HFFc6 (cell line): ENCODE measurements at places on chromosomes 3 and 15.

- no peak for DNase-seq
- peak overlapping the region; percentile 93 for H3K27ac ChIP-seq
- H3K36me3 ChIP-seq = no peaks in the 10 kb centered on the region; the same call in 1 of the 2 replicates
- peak overlapping the region; percentile 97 for H3K4me3 ChIP-seq
- H3K27me3 ChIP-seq = no peaks in the 10 kb centered on the region; the same call in 1 of the 2 replicates
- H3K4me1 ChIP-seq = peaks cover 10% of the 10 kb centered on the region
Measured at GRCh38 chr3:9986230-9986725, 363 bp downstream of the EMC3 start.

- peaks cover 10% of the 10 kb centered on the region for H3K36me3 ChIP-seq
- no peak overlapping the region for H3K4me3 ChIP-seq
- DNase-seq = no peak
- H3K4me1 ChIP-seq = no peaks in the 10 kb centered on the region; the same call in 1 of the 2 replicates
Measured at GRCh38 chr15:40398413-40398873, 7.2 kb upstream of the IVD start.

- no peak overlapping the region for H3K27ac ChIP-seq
- peaks cover 15% of the 10 kb centered on the region; the same call in 1 of the 2 replicates for H3K27me3 ChIP-seq
- no peak overlapping the region for H3K4me3 ChIP-seq
- H3K4me1 ChIP-seq = no peaks in the 10 kb centered on the region; the same call in 1 of the 2 replicates
- H3K36me3 ChIP-seq = no peaks in the 10 kb centered on the region
Measured at GRCh38 chr3:108391917-108392593, 95.7 kb downstream of the HHLA2 start.

GRCh38 chr15:33888176-33888575 is 80.1 kb upstream of the CHRM5 start:
- H3K27ac ChIP-seq = no peak overlapping the region
- H3K4me1 ChIP-seq = no peaks in the 10 kb centered on the region
- peaks cover 5% of the 10 kb centered on the region; the same call in 1 of the 2 replicates for H3K36me3 ChIP-seq
- no peak overlapping the region for H3K4me3 ChIP-seq
- H3K27me3 ChIP-seq = no peaks in the 10 kb centered on the region

DNA sequence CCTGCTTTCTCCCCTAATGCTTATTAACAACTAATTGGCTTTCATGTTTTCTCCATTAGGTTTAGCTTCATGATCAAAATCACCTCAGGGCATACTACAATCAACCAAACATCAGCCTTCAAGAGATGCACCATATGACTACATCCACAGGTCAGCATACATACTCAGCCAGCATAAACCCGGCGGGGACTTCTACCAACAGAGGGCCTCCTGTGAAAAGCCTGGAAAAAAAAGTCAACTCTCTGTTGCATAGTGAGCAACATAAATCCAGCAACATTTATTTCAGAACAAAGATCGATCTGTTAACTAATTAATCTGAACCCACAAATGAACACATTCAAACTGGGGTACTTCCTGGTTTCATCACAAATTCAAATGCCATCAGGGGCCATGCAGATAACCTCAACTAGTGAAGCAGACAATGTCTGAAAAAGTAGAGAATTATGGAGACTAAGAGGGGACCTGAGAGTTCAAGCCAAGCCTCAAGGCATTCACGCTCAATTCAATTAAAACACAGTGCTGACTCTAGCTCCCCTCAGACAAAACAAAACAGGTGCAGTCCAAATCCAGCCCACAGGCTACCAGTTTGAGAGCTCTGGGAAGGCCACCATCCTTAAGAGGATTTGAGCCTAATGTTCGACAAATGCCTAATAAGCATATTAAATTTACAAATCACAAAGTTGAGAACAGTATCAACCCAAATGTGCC is 124.5 kb downstream of the MAGI1 start:
- H3K27me3 ChIP-seq = no peaks in the 10 kb centered on the region
- peaks cover 6% of the 10 kb centered on the region for H3K36me3 ChIP-seq
- no peak overlapping the region for H3K4me3 ChIP-seq
- H3K27ac ChIP-seq = no peak overlapping the region
- peak; percentile 9 for DNase-seq
- H3K4me1 ChIP-seq = peaks cover 26% of the 10 kb centered on the region

DNA sequence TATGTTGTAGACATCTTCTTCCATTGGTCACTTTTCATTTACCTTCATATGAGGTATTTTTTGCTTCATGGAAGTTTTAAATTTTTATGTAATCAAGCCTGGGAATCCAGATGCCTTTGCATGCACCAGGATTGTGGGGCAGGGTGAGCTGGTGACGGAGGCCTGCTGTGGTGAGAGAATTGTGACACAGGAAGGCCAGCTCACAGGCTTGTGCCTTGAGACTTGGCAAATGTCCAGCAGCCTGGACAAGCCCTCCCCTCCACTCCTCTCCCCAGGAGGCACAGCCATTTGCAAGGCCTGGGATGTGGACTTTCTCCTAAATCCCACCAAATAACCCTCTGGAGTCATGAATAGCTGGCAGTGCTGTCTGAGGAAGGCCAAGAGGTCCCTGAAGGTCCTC is 67.4 kb downstream of the RHCG start:
- H3K27ac ChIP-seq = no peak overlapping the region
- peaks cover 9% of the 10 kb centered on the region for H3K4me1 ChIP-seq
- DNase-seq = peak; percentile 23
- H3K27me3 ChIP-seq = peaks cover 43% of the 10 kb centered on the region
- H3K4me3 ChIP-seq = no peak overlapping the region

GRCh38 chr15:73395671-73396070 is 26.9 kb upstream of the HCN4 start:
- H3K4me3 ChIP-seq = no peak overlapping the region
- H3K27ac ChIP-seq = no peak overlapping the region
- H3K4me1 ChIP-seq = no peaks in the 10 kb centered on the region
- DNase-seq = no peak
- H3K36me3 ChIP-seq = no peaks in the 10 kb centered on the region
- peaks cover 23% of the 10 kb centered on the region for H3K27me3 ChIP-seq

DNA sequence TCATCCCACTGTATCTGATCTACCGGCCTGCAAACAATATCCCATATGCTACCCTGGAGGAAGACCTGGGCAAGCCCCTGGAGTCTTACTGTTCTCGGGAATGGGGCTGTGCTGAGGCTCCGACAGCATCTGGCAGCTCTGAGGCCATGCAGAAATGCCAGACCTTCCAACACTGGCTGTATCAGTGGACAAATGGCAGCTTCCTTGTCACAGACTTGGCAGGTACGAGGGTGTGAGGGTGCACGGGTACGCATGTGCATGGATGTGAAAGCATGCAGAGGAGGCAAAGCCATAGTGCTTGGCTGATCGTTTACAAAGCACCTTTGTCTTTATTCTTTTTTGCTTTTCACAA is 20.0 kb upstream of the SLC28A1 start:
- no peaks in the 10 kb centered on the region for H3K36me3 ChIP-seq
- H3K27ac ChIP-seq = no peak overlapping the region
- no peak overlapping the region; the same call in 1 of the 2 replicates for H3K4me3 ChIP-seq
- peaks cover 8% of the 10 kb centered on the region; the same call in 1 of the 2 replicates for H3K4me1 ChIP-seq
- H3K27me3 ChIP-seq = peaks cover 1% of the 10 kb centered on the region

DNA sequence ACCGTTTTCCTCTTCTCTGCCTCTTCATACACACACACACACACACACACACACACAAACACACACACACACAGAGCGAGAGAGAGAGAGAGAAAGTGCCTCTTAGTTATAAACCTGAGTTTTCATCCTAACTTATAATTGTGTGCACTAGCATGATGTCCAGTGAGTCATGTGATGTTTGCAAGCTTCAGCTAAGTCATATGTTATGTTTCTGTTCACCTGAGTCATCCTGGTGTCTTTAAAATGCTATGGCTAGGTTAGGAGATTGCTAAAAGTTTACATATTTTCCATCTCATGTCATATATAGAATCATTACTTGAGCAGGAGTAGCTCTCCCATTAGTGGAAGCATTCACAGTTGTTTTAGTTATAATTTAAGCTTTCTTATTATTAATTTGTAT is 155.8 kb downstream of the EPHA6 start:
- no peak overlapping the region for H3K4me3 ChIP-seq
- no peaks in the 10 kb centered on the region for H3K27me3 ChIP-seq
- no peak overlapping the region for H3K27ac ChIP-seq
- no peak for DNase-seq

DNA sequence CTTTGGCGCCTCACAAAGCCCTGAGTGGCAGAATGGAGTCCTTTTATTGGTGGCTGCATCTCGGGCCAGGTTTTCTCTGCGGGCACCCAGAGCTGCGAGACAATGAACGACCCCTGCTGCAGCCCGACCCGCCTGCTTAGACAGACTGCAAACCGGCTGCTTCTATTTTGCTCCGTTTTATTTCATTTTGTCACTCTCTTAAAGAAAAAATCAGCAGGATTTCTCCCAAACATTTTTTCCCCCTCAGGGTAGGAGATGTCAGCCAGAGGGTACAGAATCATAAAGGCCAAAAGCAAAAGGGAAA is 64.8 kb downstream of the OXNAD1 start:
- peaks cover 42% of the 10 kb centered on the region for H3K36me3 ChIP-seq
- no peak overlapping the region for H3K4me3 ChIP-seq
- H3K4me1 ChIP-seq = peaks cover 36% of the 10 kb centered on the region
- no peak for DNase-seq
- peaks cover 6% of the 10 kb centered on the region; the same call in 1 of the 2 replicates for H3K27me3 ChIP-seq
- H3K27ac ChIP-seq = no peak overlapping the region

GRCh38 chr3:117669774-117670173 is 960.2 kb downstream of the TUSC7 start:
- no peak for DNase-seq
- H3K27me3 ChIP-seq = peaks cover 16% of the 10 kb centered on the region
- H3K4me3 ChIP-seq = no peak overlapping the region

DNA sequence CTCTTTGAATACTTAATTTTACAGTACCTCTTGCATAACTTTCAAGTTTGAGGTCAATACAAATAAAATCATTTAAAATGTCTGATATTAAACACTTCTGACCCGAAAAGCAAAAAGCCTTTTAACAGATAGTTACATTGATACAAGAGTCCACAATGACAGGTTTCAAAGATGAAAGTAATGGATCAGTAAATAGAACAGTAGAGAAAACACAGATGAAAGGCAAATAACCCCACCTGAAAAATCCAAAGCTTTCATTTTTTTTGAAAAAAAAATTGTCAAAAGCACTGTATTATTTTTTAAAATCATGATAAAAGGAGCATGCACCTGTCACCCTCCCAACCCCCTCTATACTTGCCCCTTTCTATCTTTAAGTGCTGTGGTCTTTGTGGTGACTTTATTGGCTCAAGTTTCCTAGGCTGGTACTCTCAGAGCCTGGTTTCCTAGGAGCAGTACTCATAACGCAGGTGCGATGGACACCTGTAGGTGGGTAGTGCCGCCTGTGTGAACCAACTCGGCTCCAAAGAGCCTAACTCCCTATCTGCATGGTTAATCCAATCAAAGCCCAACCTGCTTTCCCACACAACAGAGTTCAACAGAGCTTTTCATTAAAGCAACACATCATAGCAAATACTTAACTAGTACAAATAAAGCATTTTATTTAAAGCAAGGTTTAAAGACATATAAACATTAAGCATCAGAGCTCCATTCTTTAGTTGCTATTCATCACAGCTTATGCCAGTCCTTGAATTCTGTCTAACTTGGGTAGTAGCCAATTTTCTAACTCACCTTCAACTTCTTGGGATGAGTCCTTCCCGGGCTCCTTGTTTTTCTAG is 32.2 kb downstream of the LIPC start:
- H3K36me3 ChIP-seq = peaks cover 6% of the 10 kb centered on the region
- H3K4me1 ChIP-seq = peaks cover 57% of the 10 kb centered on the region
- peak; percentile 47 for DNase-seq
- H3K27ac ChIP-seq = no peak overlapping the region

DNA sequence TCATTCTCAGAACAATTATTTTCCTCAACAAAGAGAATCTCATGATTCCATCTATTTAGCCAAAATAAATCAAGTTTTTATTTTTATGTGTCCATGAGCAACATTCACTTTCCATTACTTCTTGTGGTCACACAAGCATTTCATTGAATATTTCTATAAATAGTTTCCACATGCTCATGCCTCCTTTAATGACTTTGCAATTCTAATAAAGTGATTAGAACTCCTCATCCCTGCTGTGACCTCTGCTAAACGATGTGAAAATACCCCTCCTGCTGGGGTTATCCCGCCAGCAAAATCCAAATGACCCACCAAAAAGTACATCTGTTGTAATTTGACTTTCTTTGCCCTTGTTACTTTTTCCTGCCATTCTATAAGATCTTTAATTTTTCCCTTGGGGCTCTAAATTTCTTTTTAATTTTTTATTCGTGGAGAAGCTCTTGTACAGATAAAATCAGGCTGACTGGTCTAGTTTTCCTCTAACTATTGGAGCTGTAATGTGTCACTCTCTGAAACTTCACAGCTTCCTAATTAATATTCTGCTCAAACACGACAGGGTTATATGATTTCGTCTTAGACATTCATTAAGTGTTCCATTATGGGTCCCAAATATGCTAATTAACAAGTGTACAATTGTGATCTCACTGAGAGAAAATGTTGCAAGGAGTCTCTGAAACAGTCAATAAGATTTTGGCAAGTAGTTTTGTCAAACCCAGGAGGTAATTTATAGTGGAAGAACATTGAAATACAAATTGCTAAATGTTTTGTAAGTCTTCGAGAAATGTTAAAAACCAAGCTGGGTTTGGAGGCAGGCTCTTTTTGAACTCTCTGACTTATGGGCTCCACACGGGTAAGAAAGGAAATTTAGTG is 533.1 kb upstream of the NAALADL2 start:
- peak; percentile 82 for DNase-seq
- H3K4me1 ChIP-seq = peaks cover 64% of the 10 kb centered on the region
- no peaks in the 10 kb centered on the region for H3K27me3 ChIP-seq
- peaks cover 10% of the 10 kb centered on the region for H3K36me3 ChIP-seq

DNA sequence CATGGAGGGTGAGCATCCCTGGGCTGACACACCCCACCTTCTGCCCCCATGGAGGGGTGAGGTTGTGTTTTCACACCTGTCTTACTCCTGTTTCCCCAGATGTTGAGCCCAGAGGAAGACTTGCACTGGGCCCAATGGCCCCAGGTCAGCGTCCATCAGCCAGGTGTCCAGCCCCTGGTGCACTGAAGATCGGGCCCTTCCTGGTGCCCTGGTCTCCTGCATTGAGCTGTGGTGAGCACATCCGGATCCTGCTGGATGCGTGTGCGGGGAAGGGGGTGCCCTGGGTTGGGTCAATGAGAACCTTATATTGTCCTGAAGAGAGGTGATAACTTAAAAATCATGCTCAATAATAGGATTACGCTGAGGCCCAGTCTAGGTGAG is 227.3 kb downstream of the SNRPN start:
- peaks cover 4% of the 10 kb centered on the region; the same call in 1 of the 2 replicates for H3K27me3 ChIP-seq
- no peak overlapping the region for H3K4me3 ChIP-seq
- DNase-seq = no peak
- H3K36me3 ChIP-seq = no peaks in the 10 kb centered on the region; the same call in 1 of the 2 replicates
- no peak overlapping the region for H3K27ac ChIP-seq

GRCh38 chr15:56098195-56098863 is 104.9 kb upstream of the NEDD4 start:
- no peak for DNase-seq
- peaks cover 7% of the 10 kb centered on the region; the same call in 1 of the 2 replicates for H3K4me1 ChIP-seq
- no peak overlapping the region for H3K27ac ChIP-seq
- H3K36me3 ChIP-seq = peaks cover 33% of the 10 kb centered on the region
- no peaks in the 10 kb centered on the region for H3K27me3 ChIP-seq
- H3K4me3 ChIP-seq = no peak overlapping the region

DNA sequence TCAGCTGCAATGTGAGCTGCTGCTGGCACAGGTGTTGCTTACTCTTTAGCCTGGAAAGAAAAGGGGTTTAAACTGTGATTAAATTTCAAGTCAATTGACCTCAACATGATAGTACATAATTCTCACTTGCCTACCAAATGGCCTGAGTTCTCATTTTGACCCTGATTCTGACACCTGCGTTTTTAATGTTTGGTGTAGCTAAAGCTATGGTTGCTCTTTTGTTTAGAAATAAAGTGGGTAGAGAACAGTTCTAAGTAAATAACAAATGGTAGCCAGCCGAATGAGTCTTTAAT is 100.8 kb upstream of the SOX2 start:
- no peaks in the 10 kb centered on the region for H3K27me3 ChIP-seq
- DNase-seq = no peak
- no peaks in the 10 kb centered on the region for H3K4me1 ChIP-seq
- no peak overlapping the region for H3K27ac ChIP-seq
- no peaks in the 10 kb centered on the region for H3K36me3 ChIP-seq
